Peyer's patch (tissue), 4 donors: ENCODE measurements at places on chromosomes 5 and 9. TPM values are rescaled to one million over a fixed set of nuclear protein-coding genes. Genes with fewer than 3 reads are reported as not detected.
A peak's percentile ranks its signal among the peaks of the same experiment; 100 is the strongest.

PCDHGB2 gene
- 1.7 TPM for total RNA-seq

COL23A1 gene
- not detected for total RNA-seq

SAPCD2 gene
- total RNA-seq, result 5.6 TPM

TAF11L5 gene
- not detected for total RNA-seq

PPP3R2 gene
- not detected for total RNA-seq

FSD1L gene
- 10.1 TPM for total RNA-seq

DBN1 gene
- 77.6 TPM for total RNA-seq

PKD2L2 gene
- not detected for total RNA-seq

PCA3 gene
- total RNA-seq, result 0.40 TPM

PRRX2 gene
- total RNA-seq, result not detected

GRCh38 chr5:115649541-115649940 is 23.7 kb upstream of the TMED7 start:
- DNase-seq, result no peak

- no peak for DNase-seq
Observed at GRCh38 chr9:37324691-37325490, 97.6 kb upstream of the GRHPR start.

GRCh38 chr9:138061631-138062030 is 184.0 kb downstream of the CACNA1B start:
- no peak for DNase-seq

DNA sequence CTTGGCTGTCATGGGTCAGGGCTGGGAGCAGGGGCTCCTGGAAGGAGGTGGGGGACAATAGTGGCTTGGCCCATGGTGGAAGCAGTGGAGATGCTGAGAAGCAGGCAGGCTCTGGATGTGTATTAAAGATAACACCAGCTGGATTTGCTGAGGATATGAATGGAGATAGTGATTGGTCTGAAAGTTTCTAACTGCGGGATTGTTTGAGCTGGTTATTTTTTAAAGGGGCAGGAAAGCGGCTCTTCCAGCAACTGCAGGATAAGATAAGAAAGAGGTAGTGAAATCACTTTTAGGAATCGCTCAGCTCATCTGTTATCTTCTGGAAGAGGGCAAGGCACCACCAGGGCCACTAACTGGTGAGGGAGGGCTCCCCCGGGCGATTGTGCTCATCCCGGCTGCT is 125.5 kb downstream of the TENT4A start:
- DNase-seq, result no peak

- DNase-seq, result no peak
Observed at GRCh38 chr5:3027866-3028635, 276.6 kb upstream of the IRX2 start.

GRCh38 chr5:87313216-87313615 is 45.5 kb downstream of the RASA1 start:
- DNase-seq, result no peak

DNA sequence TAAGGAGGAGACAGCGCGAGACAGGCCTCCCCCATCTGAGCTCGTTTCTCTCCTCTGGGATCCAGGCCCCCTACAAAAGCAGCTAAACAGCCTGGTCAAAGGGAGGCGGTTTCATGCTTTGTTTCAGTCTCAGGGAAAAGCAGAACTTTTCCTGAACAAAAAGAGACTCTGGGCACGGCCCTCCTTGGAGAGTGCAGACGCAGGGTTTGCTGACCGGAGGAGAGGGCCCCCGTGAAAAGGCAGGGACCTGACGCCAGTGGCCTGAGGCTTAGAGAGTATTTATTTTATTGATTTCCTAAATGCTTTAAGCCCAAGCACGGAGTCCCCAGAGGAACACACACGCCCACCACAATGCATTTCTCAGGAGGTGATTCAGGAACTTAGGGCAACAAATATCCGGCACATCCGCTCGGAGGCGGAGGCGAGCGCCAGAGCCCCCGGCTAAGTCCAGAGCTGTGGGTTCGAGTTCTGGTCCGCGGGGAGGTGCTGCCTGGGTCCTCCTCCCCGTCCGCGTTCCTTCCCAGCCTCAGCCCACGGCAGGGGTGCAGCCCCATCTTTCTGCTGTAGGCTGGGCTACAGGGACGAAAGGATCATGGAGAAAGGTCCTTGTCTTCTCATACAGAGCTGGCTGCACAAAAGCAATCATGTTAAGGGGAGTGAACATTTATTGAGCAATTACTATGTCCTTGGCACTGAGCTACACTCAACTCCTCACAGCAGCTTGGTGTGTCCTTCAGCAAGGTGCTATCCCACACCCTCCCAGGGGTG is 40.0 kb downstream of the PTGES start:
- no peak for DNase-seq

- DNase-seq, result no peak
Observed at GRCh38 chr5:45521067-45521466, 175.1 kb downstream of the HCN1 start.

GRCh38 chr5:9222054-9222976 is 323.6 kb downstream of the SEMA5A start:
- no peak for DNase-seq

GRCh38 chr5:54524704-54525103 is 7.1 kb downstream of the SNX18 start:
- peak; percentile 60 for DNase-seq

GRCh38 chr5:117999939-118000549 is 988.3 kb downstream of the DTWD2 start:
- no peak for DNase-seq

GRCh38 chr5:72163349-72163983 is 56.2 kb downstream of the MAP1B start:
- DNase-seq, result no peak

GRCh38 chr5:172957458-172957857 is 1.8 kb upstream of the RPL26L1 start:
- no peak for DNase-seq

DNA sequence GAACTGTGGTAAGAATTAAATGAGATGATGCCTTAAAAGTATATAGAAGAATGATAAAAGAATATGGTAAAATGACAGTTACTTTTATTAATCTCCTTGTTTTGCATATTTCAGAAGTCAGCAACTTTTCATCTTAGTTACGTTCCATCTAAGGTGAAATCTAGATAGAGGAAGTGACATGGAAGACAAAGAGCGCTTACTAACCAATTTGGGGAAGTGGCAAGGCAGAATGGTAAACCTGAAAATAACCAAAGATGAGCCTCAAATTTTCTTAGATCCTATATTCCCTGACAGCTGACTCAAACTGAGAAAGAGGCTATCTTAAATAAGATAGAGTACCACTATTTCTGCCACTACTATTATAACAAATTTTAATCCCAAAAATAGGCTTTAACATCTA is 52.5 kb downstream of the FGF10 start:
- no peak for DNase-seq

GRCh38 chr5:143717400-143717799 is 94.6 kb upstream of the HMHB1 start:
- no peak for DNase-seq

GRCh38 chr5:76688212-76688611 is 27.7 kb upstream of the F2R start:
- DNase-seq, result no peak

DNA sequence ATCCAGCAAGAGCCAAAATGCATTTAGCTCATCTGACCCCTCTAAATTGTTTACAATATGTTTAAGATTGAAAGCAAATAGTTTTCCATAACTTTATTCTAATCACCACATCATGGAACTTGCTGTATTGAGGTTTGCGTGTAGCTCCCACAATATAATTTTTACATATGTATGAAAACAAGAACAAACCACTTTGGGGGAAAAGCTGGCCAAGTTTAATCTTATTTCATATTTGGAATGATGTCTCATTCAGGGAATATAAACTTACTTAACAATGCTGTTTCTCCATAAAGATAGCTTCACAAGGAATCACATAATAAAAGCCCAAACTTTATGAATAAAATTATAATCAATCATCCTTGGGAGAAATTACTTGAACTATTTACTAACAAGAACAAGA is 194.6 kb upstream of the PCSK5 start:
- no peak for DNase-seq

- DNase-seq, result no peak
Observed at GRCh38 chr9:81771571-81771970, 82.2 kb upstream of the TLE1 start.
